Activated T-helper 1 cell treated with anti-CD3 and anti-CD28 coated beads, Interleukin-2, amount 50 U/mL, for 16 hours (primary cell): ENCODE measurements at places on chromosomes 4 and X.

GRCh38 chr4:93827272-93827947 is 1.1 kb upstream of the ATOH1 start:
- DNase-seq = no peak

DNA sequence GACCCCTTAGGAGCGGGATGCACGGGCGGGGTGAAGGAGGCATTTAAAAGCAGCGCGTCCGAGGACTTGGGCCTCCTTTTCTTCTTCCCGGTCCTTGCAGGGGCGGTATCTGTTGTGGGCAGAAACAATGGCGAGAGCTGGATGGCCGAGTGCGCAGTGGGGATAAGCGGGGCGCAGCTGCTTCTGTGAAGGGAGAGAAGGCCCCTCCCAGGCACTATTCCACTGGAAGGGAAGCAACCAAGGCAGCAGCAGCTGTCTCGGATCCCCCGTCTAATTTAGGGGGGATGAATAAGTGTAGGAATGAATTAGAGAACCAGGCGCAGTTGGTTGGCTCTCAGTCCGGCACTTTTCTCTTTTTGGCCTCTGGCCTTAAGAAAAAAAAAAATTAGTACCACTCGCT is 995 bp downstream of the SMARCA5 start:
- DNase-seq = no peak

DNA sequence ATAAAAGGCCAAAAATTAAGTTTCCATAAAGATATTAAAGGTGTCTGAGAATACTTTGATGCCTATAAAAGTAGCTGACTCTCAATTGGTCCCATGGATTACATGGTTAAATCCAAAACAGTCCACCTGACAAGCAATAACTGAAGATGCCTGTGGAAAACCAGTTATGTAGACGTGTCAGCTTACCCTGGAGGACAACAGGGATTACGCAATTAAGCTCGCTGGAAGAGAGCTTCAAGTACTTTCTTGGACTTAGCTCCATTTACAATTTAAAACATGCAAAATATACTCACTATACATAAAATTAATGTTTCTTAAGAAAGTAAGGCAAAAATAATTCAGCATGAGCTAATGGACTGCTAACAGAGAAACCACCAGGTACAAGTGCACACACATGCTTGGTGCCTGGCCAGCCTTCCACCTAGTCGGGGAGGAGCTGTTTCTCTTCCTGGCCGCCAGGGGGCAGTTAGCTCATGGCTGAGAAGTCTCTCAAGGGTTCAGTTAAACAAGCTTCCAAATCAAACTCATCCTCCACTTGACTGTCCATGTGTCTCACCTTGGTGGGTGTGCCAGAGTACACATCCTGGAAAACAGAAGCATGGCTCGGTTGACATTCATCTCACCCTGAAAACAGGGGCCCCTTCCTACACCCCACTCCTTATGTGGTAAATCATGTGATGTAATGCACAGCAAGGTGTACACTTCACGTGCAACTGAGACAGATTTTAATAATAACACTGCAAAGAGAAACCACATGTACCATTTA is 9.2 kb upstream of the FAM53A start:
- DNase-seq = peak; percentile 59

- no peak for DNase-seq
Measured at GRCh38 chrX:45669715-45670340, 469.2 kb upstream of the DIPK2B start.

GRCh38 chrX:120290107-120290506 is 21.2 kb downstream of the TMEM255A start:
- no peak for DNase-seq

- DNase-seq = no peak
Measured at GRCh38 chr4:143381189-143382118, 44.8 kb downstream of the GAB1 start.

DNA sequence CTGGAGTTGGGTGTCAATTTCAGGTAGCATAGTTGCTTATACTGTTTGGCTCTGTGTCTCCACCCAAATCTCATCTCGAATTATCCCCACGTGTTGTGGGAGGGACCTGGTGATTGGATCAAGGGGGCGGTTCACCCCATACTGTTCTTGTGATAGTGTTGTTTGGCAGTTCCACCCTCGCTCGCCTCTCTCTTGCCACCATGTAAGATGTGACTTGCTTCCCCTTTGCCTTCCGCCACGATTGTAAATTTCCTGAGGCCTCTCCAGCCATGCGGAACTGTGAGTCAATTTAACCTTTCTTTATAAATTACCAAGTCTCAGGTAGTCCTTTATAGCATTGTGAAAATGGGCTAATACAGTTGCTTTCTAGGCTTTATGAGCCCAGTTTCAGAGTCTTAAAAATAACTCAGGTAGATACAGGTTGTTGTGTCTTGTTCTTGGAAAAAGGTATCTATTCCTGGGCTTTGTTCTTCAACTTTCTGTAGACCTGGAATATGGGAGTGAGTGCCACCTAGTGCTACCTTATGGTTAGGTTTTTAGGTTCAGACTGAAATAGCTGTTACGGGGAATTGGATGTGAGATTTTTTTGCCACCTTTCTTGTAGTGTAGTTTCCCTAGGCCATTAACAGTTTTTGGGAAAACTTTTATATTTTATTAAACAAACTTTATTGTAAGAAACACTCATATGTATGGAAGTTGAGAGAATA is 15.6 kb downstream of the PGK1 start:
- no peak for DNase-seq

DNA sequence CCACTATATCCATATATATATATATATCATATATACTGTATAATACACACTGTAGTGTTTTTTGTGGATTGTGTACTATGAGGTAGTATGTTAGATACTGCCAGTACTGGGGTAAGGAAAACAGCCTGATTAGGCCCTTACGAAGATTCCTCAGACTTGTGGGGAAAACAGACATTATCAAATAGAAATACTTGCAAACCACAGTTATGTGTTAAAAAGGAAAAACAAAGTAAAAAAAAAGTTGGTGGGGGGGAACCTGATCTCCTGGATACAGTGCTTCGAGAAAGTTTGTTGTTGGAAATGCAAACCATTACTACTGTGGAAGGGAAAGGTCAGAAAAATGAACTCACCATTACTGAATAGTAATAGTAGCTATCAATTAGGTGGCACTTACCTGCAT is 53.0 kb downstream of the PKD2 start:
- no peak for DNase-seq

DNA sequence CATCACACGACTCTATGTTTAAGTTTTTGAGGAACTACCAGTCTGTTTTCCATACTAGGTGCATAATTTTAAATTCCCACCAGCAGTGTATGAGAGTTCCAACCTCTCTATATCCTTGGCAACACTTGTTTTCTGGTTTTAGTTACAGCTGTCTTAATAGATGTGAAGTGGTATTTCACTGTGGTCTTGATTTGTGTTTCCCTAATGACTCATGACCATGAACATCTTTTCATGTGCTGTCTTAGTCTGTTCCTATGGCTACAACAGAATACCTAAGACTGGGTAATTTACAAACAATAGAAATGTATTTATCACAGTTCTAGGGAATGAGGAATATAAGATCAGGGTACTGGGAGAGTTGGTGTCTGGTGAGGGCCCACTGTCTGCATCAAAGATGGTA is 51.5 kb upstream of the GPR78 start:
- no peak for DNase-seq

DNA sequence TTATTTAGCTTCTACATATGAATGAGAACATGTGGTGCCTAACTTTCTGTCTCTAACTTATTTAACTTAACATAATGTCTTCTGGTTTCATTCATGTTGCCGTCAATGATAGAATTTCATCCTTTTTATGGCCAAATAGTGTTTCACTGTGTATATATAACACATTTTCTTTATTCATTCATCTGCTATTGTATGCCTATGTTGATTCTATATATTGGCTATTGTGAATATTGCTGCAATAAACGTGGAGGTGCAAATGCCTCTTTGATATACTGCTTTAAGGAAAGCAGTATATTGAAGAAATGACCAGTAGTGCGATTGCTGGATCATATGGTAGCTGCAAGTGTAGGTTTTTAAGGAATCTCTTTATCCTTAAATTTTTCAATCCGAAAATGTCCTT is 10.0 kb upstream of the CSN1S1 start:
- no peak for DNase-seq

DNA sequence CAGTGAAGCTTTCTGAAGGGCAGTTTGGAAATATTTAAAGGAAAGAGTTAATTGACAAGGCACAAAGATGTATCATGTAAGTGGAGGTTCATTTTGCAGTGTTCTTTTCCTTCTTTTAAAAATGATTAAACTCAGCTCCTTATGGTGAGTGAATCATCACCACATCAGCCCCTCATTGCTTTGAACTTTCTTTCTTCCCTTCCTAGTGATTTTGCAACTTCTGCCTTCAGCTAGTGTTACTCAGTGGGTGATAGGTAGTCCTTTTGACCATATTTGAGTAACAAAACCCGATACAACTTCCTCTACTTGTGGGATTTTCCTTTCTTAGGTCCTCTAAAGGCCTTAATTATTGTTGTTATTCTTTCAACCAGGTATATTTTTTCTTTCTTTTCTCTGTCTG is 8.2 kb downstream of the ZCCHC4 start:
- no peak for DNase-seq

GRCh38 chr4:171924746-171925376 is 111.7 kb downstream of the GALNTL6 start:
- DNase-seq = no peak

DNA sequence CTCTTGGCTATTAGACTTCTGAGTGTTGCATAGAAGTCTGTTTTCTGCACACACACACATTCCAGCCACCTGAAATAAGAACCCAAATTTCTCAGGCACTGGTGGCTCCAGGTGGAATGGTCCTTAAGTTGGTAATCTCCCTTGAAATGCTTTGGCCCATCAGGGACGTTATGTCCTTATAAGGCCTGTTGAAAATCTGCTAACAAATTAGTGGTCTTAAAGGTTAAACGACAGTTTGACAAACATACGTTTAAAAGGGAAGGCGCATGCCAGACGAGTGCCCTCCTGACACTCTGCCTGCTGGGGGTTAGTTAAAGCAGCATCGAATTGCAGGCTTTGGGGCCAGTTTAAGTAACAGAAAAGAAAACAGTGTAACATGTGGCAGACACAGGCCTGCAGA is 125.0 kb downstream of the TBX22 start:
- DNase-seq = no peak

GRCh38 chrX:21959362-21960051 is 19.0 kb downstream of the SMS start:
- DNase-seq = no peak

DNA sequence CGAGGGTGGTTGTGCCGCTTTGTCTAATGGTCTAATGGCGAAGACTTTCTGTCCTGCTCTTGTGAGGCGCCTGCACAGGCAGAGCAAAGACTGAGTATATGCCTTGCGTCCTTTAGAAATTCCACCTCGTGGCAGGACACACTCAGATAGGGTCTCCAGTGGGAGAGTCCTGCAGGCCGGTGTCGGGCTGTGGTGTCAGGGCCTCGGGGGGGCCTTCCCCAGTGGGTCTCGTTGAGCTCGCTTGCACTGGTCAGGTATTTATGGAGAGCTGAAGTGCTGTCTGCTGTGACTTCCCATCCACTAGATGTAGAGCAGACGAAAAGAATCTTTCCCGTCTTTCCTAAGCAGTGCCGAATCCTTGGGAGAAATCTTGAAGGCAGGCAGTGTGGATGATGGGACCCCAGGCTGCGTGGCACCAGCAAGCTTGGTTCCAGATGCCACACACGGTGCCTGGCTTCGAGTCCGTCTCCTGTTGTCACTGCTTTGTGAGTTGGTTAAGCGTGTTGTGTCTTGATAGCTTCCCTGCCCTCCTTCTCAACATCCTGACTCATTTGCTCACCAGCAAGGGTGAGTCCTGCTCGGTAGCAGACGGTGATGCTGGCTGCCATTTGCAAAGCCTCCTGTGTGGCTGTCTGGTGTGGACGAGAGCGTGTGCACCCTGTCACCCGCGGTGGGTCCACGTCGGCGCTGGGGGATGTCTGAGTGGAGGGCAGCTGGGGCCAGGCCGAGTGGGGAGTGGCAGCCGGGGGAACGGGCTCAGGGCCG is 20.5 kb downstream of the MAEA start:
- DNase-seq = no peak

GRCh38 chrX:128365492-128365891 is 313.3 kb upstream of the ACTRT1 start:
- no peak for DNase-seq

DNA sequence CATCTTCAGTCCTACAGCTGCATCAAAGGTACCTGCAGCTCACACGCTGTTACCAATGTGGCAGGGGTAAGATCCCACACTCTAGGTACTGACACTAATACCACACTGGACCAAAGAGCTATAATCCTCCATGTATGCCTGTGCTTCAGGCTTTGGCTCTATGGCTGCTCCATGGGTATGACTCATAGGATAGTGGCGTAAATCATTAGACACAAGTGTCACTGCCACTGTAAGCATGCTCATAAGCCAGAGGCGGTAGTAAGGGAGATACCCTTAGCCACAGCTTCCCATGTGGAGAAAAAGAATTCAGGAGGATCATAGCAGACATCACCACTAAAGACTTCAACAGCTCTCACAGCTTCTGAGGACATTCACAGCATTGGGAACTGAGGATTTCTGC is 287.5 kb downstream of the ACTRT1 start:
- no peak for DNase-seq

- no peak for DNase-seq
Measured at GRCh38 chr4:127352220-127353113, 280.3 kb upstream of the INTU start.

GRCh38 chr4:87974856-87975462 is 555 bp upstream of the SPP1 start:
- no peak for DNase-seq

- no peak for DNase-seq
Measured at GRCh38 chr4:94559351-94559806, 107.6 kb downstream of the PDLIM5 start.

DNA sequence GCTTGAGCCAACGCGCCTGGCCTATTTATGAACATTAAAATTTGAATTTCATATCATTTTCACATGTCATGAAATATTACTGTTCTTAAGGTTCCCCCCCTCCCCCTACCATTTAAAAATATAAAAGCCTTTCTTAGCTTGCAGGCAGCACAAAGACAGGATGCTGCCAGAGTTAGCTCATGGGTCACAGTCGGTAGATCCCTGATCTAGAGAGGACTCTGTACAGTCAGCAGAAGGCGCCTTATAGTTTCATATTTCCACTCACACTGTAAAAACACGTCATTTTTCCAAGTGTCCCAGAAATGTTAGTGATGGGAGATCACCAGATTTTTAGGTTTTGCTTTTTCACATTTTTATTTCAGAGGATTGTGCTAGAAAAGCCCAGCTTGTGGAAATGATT is 12.2 kb downstream of the NOCT start:
- DNase-seq = no peak

GRCh38 chrX:48960291-48960690 is 2.9 kb upstream of the OTUD5 start:
- no peak for DNase-seq

- DNase-seq = no peak
Measured at GRCh38 chr4:91116861-91117260, 989.7 kb downstream of the CCSER1 start.
